ENCODE measurements at places on chromosomes 12 and 14.

GRCh38 chr14:92465353-92466055 lies 48.1 kb upstream of the RIN3 start:
- no peak for DNase-seq

DNA sequence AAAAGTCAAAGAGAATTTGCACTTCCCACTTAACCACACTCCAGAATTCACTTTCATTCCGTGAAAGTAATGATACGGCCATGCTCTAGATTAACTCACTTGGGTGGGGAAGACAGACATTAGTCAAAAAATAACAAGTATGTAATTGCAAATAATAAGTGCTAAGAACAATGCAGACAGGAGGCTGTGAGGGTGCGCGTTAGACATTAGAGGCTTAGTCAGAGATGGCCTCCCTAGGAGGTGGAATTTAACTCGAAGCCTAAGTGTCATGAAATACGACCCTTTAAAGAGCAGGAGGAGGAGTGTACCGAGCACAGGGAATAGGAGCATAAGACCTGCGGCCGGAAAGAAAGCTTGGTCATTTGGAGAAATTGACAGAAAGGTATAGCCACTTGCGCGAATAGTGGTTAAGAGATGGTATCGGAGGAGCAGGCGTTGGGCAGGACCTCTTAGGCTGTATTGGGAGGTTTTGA lies 628 bp downstream of the SNRPF start:
- no peak for DNase-seq

GRCh38 chr12:93380480-93381121 lies 2.9 kb downstream of the NUDT4 start:
- no peak for DNase-seq

DNA sequence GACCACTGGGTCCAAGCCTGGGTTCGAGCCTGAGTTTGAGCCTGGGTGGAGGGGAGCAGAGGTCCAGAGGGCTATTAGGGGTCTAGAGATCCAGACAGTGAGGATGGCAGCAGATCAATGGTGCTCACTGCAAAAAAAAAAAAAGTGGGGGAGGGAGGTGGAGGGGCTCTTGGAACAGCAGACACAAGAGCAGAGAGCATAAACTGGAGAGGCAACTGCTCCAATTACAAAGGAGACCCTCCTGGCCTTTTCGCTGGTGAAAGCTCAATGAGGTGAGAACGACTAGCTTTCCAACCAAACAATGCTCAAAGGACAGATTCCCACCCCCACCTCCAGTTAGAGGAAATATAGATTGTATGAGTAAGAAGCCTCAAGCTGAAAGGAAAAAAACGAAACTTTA lies 124.2 kb upstream of the TSPAN8 start:
- no peak for DNase-seq

DNA sequence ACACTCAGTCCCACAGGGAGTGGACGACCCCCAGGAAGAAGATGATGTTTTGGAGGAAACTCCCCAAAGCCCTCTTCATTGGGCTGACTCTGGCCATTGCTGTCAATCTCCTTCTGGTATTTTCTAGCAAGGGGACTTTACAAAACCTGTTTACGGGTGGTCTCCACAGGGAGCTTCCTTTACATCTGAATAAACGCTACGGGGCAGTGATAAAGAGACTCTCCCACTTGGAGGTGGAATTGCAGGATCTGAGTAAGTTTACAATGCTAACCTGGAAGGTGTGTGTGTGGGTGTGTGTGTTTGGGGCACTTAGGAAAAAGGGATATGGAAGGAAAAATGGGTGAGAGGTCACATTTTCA lies 416 bp downstream of the GALNT8 start:
- no peak for DNase-seq

GRCh38 chr12:1605129-1606020 lies 11.0 kb upstream of the FBXL14 start:
- no peak for DNase-seq

DNA sequence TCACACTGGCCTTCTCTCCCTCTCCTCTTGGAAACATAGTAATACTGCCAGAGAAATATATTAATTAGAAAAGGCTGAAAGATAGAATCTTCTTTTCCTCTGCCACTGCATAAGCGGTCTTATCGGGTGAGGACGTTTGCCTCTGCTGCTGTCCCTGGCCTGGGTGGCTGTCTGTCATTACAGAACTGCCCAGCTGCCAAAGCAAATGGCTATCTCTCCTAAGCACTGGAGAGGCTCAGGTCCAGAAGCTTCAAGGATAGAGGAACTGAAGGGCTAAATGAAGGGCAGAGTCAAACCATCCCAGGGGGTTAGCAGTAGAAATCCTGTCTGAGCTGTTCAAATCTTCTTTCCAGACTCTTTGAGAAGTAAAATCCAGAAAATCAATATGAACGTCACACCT lies 198.6 kb upstream of the CAND1 start:
- DNase-seq, result no peak

GRCh38 chr12:106135075-106135474 lies 3.7 kb downstream of the NUAK1 start:
- DNase-seq, result no peak

GRCh38 chr14:64394977-64395633 lies 7.0 kb downstream of the MTHFD1 start:
- DNase-seq, result no peak
